Body of pancreas (tissue), 4 donors: ENCODE measurements at places on chromosomes 7 and 10.

GRCh38 chr10:101879456-101880231, 36.0 kb upstream of the KCNIP2 start:
- DNase-seq, result no peak

DNA sequence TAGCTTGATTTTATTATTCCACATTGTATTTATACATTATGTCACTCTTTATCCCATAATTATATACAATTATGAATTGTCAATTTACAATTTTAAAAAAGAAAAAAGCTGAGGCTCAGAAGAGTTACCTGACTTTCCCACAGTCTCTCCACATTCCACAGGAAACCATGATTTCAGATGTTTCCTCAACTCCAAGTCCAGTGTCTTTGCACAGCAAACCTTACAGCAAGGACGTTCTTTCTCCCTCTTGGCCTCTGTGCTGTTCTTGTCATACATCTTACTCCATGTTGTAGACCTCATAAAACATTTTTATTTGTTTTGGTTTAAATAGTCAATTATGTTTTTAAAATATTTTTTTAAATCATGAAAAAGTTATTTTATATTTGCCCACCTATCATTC, 34.9 kb upstream of the GRB10 start:
- DNase-seq, result no peak

DNA sequence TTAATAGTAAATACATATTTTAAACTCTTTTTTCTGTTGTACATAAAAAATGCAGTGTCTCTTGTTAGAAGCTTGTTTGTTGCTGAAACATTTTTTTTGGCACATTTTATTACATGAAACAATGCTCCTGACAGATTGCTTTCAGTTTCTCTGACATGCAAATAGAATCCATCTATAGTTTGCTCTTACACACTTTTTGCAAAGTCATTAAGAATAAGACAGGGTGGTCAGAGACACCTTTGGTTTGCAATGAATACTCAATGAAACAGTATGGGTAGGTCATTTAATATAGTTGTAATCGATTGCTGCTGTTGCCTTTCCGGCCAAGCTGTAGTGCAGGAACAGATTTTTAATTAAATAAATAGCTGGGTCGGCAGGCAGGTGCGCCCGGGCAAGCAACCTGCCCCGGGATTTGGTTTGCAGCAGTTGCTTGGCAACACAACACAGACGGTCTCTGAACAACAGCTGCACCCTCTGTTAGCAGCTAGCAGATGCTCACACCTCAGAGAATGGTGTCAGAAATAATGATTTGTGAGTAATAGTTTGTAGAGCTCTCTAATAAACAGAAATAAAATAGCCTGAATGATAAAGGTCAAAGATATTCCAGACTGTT, 115.7 kb upstream of the CACNA2D1 start:
- DNase-seq, result peak; percentile 63

DNA sequence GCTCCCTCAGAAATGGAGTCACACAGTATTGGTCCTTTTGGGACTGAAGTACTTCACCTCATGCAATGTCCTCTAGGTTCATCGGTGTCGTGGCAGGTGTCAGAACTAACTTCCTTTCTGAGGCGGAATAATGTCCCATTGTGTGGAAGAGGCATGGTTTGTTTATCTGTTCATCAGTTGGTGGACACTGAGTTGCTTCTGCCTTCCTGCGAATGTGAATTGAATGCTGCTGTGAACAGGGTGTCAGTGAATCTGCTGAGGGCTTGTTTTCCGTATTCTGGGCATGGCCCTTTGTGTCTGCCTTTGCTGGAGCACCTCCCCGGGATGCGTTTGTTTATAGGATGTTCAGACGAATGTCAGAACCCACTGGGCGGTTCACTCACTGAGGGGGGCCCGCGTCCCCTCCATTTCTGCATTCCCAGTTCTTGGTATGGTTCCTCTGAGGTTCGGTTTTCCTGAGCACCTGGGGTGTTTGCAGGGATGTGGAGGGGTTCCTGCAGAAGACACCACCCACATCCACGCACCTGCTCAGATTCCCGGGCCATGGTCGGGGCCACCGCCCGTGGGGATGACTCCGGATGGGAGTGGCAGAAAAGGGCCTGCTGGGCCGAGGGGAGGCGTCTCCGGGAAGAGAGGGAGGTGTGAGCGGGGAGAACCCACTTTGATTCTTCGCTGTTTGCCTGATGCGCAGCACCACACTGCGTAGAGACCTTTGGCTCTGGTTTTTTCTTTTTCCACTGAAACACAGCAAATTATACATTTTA, 33.1 kb downstream of the CHST12 start:
- no peak for DNase-seq

DNA sequence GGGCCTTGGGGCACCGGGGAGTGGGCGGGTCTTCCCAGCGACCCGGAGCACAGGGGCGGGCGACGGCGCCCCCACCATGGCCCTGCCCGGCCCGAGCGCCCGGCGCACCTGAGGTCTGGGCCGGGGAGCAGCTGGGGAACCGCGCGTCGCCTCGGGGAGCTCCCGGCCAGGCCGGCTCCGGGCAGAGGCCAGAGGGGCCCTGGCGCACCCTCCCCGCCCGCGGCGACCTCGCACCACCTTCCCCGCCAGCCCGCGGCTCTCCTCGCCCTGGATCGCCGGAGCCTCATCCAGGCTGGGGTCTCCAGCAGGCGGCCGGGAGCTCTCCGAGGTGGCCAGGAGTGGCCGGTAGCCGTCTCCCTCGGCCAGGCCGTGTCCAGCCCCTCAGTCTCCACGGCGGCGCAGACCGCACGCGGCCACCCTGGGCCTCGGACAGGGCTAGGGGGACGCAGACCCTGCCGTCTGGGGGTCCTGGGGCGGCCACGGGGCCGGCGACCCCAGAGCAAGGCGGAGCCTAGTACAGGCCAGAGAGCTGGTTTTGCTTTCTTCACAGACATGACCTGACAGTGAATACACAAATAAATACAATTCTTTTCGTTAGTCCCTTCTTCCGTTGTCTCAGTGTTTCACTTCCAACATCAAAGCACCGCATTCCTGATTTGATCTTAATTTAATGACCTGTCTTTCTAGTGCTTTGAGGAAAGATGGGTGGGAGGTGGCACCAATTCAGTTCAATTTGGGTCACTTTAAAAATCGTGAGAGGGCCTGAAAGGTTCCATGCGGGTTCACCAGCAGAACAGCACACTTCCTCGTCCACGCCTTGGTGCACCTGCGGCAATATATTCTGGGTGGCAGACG, 356.9 kb downstream of the DNAJB6 start:
- DNase-seq, result no peak

DNA sequence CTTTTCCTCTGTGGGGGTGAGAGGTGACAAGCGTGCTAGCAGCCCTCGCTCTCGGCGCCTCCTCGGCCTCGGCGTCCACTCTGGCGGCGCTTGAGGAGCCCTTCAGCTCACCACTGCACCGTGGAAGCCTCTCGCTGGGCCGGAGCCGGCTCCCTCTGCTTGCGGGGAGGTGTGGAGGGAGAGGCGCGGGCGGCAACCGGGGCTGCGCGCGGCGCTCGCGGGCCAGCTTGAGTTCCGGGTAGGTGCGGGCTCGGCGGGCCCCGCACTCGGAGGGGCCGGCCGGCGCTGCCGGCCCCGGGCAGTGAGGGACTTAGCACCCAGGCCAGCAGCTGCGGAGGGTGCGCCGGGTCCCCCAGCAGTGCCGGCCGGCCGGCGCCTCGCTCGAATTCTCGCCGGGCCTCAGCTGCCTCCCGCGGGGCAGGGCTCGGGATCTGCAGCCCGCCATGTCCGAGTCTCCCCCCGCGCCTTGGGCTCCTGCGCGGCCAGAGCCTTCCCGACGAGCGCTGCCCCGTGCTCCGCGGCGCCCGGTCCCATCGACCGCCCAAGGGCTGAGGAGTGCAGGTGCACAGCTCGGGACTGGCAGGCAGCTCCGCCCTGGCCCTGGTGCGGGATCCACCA, 352.8 kb upstream of the PODXL start:
- no peak for DNase-seq

DNA sequence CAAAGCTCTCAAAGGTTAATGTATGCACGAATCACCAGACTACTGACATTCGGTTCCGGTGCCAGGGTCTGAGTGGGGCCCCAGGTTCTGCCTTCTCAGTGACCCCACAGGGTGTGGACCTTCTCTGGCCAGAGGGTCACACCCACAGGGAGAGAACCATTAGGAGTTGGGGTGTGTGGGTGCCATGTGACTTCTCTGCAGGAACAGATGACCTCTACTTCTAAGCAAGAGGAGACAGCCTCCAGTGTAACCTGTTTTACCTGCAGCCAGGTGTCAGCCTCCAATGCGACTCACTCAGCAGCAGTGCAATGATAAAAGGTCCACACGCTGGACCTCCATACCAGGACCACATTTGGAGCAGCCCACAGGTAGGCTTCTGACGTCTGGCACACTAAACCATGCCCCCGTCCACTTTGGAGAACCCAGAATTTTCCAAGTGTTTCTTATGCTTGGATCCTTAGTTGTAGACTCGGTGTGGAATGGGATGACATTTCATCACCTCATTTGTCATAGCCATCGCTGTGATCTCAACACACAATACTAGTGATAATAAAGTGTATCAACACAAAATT, 16.2 kb upstream of the INSIG1 start:
- no peak for DNase-seq

GRCh38 chr10:90418869-90419652, 438.8 kb downstream of the HTR7 start:
- DNase-seq, result no peak

DNA sequence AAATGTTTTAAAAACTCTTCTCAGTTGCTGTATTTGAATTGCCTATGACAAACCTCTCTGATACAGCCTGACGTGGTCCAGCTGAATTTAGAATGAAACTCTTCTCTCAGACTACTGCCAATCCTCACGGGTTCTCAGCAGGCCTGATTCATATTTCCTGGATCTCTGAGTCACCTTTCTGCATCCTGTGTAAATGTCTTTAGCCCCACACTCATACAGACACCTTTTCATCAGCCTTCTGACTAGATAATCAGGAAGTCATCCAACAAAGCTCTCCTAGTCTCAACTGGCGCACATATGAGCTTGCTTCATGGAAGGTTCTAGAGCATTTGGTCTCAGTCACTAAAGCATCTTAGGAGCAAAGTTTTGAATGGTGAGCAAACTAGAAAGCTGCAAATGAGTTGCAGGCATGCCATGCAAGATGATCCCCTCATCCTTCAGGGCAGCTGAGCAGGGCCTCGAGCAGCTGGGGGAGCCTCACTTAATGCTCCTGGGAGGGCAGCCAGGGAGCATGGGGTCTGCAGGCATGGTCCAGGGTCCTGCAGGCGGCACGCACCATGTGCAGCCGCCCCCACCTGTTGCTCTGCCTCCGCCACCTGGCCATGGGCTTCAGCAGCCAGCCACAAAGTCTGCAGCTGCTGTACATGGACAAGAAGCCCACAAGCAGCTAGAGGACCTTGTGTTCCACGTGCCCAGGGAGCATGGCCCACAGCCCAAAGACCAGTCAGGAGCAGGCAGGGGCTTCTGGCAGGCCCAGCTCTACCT, 182.8 kb downstream of the ARHGAP12 start:
- no peak for DNase-seq

- peak; percentile 34 for DNase-seq
Observed at GRCh38 chr10:28677888-28678686, 766 bp downstream of the BAMBI start.

GRCh38 chr10:121378251-121378801, 219.9 kb downstream of the FGFR2 start:
- DNase-seq, result no peak

DNA sequence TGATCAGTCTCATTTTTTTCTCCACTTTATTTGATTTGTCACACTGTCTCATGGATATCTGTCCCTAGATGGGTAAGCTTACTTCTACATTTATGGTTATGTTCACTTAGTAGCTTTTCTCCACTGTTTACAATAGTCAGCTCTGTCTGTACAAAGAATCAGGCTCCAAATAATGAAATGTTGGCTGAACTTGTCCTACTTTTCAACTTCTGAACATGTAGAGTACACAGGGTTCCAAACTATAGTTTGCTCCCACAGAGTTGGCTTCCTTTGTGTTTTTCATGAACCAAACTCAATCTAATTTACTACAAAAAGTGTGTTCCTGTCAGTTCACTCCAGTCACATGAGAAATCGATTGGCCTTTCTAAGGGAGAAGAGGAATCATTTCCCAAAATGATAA, 175.0 kb downstream of the CCDC71L start:
- no peak for DNase-seq

- DNase-seq, result no peak
Observed at GRCh38 chr10:24669285-24669852, 54.3 kb downstream of the ARHGAP21 start.

- DNase-seq, result no peak
Observed at GRCh38 chr7:133288970-133289369, 36.1 kb downstream of the EXOC4 start.

DNA sequence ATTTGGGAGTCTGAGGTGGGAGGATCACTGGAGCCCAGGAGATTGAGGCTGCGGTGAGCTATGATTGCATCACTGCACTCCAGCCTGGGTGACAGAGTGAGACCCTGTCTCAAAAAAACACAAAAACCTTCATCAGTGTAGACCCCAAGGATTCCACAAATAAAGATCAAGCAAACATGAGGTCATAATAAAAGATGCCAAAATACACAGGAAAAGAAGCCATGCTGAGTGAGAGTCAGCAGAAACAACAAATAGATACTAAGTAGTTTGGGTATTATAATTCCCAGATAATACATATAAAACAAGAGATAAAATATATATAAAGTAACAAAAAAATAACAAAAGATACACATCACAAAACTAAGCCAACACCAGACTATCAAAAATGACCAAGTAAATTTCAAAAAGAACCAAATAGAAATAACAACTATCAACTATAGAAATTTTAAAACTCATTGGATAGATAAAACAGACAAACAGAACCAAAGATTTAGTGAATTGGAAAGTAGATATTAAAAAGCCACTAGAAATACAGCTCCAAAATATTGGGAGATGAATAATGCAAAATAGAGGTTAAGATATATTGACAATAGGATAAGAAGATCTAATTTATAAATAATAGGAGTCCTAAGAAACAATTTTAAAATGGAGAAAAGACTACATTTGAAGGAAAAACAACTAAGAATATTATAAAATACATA, 48.9 kb upstream of the FHIP2A start:
- no peak for DNase-seq

DNA sequence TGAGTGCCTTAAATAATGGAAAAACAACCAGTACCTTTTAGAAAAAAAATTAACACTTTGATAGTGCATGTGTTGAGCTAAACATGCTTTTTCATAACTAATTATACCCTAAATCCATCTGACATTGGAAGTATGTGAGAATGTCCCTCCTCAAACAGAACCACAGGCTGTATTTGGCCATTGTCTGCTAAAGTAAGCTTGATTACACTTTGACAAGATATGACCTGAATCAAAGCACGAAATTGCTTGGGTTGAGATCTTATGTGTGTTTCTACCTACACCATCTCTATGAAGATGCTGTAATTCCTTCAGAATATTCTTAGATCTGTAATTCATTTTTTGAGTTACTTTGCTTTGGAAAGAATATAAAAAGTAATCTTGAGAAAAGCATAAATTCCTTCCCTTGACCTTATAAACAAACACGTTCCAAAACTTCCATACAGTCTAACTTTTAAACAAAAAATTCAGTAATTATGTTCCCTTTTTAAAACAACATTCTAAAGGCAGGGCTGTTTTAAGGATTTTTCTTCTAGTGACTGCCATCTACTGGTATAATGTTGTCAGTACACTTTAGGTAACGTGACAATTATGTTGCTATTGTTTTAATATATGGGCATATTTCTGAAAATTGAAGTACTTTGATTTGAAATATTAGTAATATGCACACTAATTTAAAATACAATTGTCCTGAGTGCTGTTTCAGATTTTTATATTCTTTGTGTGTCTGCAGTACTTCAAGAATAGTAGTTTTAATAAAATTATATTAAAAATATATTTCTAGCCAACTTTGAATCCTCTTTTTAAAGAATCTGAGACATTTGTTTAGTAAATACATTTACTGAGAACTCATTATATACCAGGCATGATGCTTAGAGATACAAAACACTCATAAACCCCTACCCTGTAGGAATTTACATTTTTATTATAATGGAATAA, 20.9 kb downstream of the CD36 start:
- DNase-seq, result no peak

- DNase-seq, result no peak
Observed at GRCh38 chr7:2237109-2237602, 4.4 kb upstream of the MAD1L1 start.
